ENCODE measurements at places on chromosomes 12 and 14. TPM values are rescaled to one million over a fixed set of nuclear protein-coding genes. Genes with fewer than 3 reads are reported as not detected.

GRCh38 chr12:97559267-97559666 lies 96.7 kb downstream of the RMST start:
- no peak overlapping the region for H3K27ac ChIP-seq
- DNase-seq: no peak
- no peak overlapping the region for H3K4me3 ChIP-seq
- no peaks in the 10 kb centered on the region for H3K27me3 ChIP-seq
- no peaks in the 10 kb centered on the region for H3K4me1 ChIP-seq

GRCh38 chr14:35534873-35535482 lies 1.0 kb downstream of the INSM2 start:
- no peaks in the 10 kb centered on the region for H3K36me3 ChIP-seq
- H3K4me1 ChIP-seq: no peaks in the 10 kb centered on the region
- H3K4me3 ChIP-seq: no peak overlapping the region

GRCh38 chr12:127422935-127423566 lies 843.9 kb upstream of the TMEM132C start:
- H3K4me1 ChIP-seq: no peaks in the 10 kb centered on the region
- no peaks in the 10 kb centered on the region for H3K27me3 ChIP-seq
- H3K27ac ChIP-seq: no peak overlapping the region
- DNase-seq: no peak

The MFAP5 gene
- 33.3 TPM for total RNA-seq

- no peak overlapping the region for H3K27ac ChIP-seq
- H3K27me3 ChIP-seq: no peaks in the 10 kb centered on the region
- no peaks in the 10 kb centered on the region for H3K4me1 ChIP-seq
- DNase-seq: no peak
- no peaks in the 10 kb centered on the region for H3K36me3 ChIP-seq
Measured at GRCh38 chr12:127268706-127269425, 998.1 kb upstream of the TMEM132C start.

DNA sequence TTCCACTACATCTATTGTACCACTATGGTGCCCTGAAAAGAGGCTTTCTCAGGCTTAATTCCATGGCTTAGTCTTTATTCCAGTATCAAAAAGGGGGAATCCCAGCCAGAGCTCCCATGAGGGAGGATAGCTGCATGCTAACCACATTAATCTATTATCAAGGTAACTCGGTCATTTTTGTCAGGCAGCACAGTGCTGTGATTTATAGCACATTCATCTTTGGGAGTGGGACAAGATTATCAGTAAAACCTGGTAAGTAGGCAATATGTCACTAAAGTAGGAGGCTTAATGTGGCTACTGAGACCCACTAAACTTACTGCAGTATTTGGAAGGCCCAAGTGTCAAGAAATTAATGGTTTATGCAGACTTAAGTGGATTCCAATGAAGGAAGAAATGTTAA lies 58.9 kb downstream of the DAD1 start:
- no peaks in the 10 kb centered on the region for H3K27me3 ChIP-seq
- H3K36me3 ChIP-seq: no peaks in the 10 kb centered on the region
- DNase-seq: no peak
- H3K4me1 ChIP-seq: no peaks in the 10 kb centered on the region
- no peak overlapping the region for H3K27ac ChIP-seq
- no peak overlapping the region for H3K4me3 ChIP-seq

DNA sequence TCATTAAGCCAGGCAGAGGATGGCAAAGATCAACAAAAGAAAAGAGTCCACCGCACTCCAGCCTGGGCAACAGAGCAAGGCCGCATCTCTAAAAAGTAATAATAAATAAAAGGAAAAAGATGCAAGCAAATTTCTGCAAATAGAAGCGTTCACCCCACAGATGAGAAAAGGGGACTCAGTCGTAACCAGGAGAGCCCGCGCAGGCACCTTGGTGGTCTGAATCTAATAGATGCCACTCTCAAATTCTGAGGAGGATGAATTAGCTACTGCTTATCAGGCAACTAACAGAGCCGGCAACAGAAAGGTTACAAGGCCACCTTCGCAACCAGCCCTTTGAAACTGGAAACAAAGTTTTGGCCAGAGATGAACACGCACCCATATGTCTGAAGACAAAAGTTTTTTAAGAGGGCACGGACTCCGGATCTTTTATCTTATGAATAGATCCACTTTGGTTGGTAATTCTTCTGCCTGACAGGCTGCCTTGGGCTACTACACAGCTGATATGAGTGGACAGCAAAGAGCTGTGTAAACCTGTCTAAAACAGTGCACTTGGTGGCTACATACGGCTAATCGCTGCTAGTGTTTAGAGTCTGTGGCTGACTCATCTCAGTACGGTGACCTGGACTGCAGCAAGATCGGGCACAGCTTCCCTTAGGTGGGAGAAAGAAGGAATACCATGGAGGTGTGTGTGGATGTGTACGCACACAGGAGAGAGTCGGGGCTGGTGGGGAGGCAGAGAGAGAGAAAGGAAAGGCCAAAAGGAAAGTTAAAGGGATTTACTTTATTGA lies 32.9 kb upstream of the TTC7B start:
- H3K27ac ChIP-seq: no peak overlapping the region
- DNase-seq: no peak
- no peaks in the 10 kb centered on the region for H3K36me3 ChIP-seq
- no peaks in the 10 kb centered on the region for H3K27me3 ChIP-seq
- H3K4me1 ChIP-seq: no peaks in the 10 kb centered on the region

The P2RX2 gene
- total RNA-seq: not detected

- no peak overlapping the region for H3K4me3 ChIP-seq
- H3K27ac ChIP-seq: no peak overlapping the region
- peaks cover 17% of the 10 kb centered on the region for H3K4me1 ChIP-seq
- peaks cover 63% of the 10 kb centered on the region for H3K36me3 ChIP-seq
- no peaks in the 10 kb centered on the region for H3K27me3 ChIP-seq
- no peak for DNase-seq
Measured at GRCh38 chr12:12823300-12823699, 10.2 kb downstream of the DDX47 start.

DNA sequence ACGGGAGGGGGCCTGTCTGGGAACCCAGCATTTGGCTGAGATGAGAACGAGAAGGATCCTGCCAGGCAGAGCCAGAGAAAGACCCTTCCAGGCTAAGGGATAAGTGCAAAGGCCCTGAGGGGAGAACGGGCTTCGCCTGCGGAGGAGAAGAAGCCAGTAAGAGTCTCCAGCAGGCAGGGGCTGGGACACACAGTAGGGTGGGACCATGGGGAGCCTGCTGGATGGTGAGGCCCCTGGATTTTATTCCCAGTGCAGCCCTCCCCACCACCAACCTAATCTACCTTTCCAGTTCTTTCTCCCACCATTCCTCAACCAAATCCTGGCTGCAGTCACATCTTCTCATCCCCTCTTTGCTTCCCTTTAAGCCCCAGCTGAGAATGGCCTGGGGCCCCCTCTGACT lies 12.6 kb downstream of the RAPGEF3 start:
- H3K4me1 ChIP-seq: peaks cover 8% of the 10 kb centered on the region
- H3K4me3 ChIP-seq: no peak overlapping the region
- no peak for DNase-seq
- H3K27ac ChIP-seq: no peak overlapping the region
- no peaks in the 10 kb centered on the region for H3K36me3 ChIP-seq

DNA sequence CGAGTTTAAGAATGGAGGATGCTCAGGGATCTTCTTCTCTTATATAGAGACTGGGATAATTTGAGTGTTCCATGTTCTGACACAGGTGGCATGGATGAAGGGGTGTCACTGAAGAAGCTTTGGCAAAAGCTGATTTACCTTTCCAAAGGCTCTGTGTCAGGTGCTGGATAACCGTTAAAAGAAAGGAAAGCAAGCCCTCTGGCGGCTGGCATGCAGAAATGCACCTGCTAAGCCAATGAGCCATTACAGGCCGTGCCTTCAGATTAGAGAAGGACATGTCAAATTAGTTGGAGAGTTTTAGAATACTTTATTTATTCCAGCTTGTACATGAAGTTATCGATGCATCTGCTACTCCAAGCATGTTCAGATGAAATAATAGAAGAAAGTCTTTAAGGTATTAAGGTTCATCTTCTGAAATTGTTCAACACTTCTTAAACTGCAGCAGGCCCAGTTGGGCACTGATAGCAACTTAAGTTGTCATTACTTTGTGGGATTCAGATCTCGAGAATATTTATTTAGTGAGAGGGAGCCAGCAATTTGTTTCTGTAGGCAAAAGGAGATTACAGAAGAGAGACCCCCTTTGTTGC lies 678.2 kb downstream of the NRXN3 start:
- H3K4me1 ChIP-seq: no peaks in the 10 kb centered on the region
- H3K4me3 ChIP-seq: no peak overlapping the region
- no peaks in the 10 kb centered on the region for H3K36me3 ChIP-seq

DNA sequence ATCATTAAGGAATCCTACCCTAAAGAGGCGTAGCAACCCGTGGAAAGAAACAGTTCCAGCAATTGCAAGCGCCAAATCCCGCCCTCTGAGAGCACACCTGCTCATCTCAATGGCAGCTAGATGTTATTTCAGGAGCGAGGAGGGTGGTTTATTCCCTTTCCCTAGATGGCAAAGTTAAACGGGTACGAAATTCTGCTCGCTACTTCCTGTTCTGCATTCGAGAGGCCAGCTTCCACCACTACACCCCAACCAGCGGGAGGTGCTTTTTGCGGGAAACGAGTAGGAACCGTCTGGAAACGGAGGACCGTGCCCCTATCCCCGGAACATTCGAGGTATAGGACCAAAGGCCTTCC lies 536 bp downstream of the VPS29 start:
- H3K4me1 ChIP-seq: peaks cover 16% of the 10 kb centered on the region
- no peaks in the 10 kb centered on the region for H3K36me3 ChIP-seq
- H3K4me3 ChIP-seq: peak overlapping the region; percentile 97
- H3K27ac ChIP-seq: peak overlapping the region; percentile 96
- H3K27me3 ChIP-seq: no peaks in the 10 kb centered on the region
- no peak for DNase-seq
